ENCODE measurements at places on chromosomes 7 and 10.

DNA sequence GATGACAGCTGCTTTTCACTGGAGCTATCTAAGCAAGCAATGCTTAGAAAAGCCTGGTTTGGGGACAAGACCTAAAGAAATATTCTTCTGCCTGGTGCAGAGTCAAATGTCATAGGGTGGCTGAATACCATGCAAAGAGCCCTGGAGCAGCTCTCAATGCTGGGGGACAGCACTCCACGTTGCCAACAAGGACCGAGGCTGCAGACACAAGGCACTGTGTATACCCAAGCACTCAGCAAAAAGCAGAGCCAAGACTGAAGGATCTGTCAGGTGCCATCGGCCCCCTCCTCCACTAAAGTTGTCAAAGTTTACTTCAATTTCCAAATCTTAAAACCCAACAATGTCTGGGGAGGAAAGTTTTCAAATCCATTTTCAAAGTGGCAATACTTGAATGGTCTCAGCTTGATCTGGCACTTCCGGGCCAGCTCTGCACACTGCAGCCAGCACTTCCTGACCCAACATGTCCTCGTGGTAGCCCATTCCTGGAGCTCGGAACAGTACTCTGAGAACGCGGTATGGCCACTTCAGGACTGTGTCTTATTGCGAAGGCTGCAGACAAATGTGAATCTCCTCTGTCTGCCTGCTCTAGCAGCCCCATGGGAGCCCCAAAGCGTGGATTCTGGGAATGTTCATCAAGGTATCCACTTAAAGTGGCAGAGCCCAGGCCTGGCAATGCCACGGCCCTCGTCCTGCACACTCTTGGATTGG is 191.8 kb downstream of the TNS3 start:
- DNase-seq: no peak

DNA sequence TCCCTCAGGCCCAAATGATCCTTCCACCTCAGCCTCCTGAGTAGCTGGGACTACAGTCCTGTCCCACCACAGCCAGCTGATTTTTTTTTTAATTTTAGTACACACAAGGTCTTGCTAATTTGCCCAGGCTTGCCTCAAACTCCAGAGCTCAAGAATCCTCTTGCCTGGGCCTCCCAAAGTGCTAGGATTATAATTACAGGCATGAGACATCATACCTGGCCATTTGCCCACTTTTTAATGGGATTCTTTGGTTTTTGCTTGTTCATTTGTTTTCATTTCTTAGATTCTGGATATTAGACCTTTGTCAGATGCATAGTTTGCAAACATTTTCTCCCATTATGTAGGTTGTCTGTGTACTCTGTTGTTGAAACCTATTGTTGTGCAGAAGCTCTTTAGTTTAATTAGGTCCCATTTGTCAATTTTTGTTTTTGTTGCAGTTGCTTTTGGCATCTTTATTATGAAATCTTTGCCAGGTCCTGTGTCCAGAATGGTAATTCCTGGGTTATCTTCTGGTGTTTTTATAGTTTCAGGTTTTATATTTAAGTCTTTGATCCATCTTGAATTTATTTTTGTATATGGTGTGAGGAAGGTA is 95.2 kb downstream of the GLCCI1 start:
- DNase-seq: no peak

DNA sequence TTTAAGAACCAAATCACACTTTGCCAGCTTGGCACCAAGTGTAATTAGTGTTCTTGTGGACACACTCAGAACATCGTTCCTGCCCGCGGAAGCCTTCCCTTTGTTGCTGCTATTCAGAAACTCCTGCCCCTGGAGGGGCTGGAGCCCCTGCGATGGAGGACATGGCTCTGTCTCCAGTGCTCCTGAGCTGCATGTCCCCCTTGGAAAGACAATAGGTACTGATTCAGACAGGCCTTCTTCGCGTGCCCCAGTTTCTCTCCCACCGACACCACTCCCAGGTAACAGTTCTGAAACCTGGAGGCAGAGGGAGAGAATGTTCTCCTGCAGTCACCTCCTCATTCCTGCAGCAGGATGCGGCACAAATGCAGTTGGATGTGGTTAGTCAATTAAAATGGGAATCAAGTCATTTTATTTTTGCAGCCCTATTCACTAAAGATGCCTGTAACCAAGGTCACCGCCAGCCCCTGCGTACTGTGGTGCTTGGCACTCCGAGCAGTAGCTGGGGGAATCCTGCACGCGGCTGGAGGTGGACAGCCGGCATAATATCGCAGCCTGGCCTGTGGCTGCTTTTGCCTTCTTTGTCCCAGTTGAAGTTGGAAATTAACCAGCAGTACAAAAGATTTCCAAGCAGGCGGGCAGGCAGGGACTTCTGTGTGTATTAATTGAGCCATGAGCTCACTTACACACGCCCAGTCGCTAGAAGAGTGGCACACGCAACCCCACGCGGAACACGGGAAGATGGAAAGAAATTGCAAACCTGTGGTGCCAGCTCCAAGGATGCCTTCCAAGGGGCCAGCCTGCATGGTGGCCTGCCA is 205.7 kb downstream of the EBF3 start:
- DNase-seq: no peak

- no peak for DNase-seq
Observed at GRCh38 chr7:101824440-101824839, 7.0 kb downstream of the CUX1 start.

DNA sequence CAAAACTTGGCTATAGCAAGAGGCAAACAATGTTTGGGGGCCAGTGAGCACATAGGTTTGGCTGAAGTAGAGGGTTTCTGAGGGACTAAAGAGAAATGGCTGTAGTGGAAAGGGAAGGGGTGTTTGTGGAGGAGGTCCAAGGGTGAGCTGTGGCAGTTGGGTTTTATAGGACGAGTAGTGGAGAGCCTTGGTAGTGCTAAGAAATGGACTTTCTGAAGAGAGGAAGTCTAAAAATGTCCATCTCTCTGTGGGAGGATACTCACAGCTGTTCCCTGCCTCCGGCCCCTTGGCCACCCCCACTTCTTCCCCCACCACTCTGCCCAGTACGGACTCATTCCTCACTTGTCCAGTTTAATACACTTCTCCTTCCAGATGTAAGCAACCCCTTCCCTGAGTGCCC is 64.3 kb downstream of the ZNF22 start:
- DNase-seq: peak; percentile 46

DNA sequence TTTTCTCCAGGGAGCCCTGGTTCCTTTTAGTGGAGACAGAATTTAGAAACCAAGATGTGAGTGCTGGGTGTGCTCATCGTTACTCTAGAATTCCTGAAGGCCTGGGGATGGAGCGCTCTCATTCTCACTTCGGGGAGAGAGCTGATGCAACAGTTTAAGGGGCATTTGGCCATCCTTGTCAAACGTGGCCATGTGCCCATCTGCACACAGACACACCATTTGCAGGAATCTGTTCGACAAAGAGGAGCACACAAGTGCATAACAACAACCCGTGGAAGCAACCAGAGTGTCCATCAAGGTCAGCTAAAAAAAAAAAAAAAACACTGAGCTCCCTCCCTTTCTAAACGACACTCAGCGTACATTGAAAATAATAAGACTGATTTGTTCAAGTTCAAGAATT is 23.0 kb upstream of the RET start:
- no peak for DNase-seq

DNA sequence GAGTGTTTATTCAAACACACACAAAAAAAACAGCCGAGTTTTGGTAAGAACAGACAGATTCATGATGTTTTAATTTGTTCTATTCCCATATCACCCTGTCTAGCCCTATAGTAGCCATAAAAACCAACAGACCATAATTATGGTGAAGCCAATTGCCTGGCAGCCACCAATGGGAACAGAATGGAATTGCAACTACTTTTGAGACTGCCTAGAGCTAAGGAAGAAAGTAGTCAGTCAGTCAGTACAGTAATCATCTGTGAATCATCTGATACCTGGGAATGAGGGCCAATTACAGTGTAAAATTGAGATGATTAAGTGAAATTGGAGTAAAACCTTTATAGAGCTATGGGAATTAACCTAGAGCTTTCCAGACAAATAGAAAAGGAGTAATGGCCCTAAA is 952.7 kb upstream of the KCND2 start:
- no peak for DNase-seq

- no peak for DNase-seq
Observed at GRCh38 chr7:4286351-4286750, 395.7 kb upstream of the FOXK1 start.

DNA sequence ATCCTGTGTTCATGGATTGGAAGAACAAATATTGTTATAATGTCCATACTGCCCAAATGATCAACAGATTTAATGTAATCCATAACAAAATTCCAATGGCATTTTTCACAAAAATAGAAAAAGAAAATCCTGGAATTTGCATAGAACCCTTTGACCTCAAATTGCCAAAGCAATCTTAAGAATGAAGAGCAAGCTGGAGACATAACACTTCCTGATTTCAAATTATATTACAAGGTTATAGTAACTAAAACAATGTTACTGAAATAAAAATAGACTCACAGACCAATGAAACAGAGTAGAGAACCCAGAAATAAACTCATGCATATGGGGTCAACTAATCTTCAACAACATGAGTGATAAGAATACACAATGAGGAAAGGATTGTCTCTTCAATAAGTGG is 302.5 kb downstream of the PHTF2 start:
- no peak for DNase-seq

GRCh38 chr7:100965723-100966541 is 3.4 kb upstream of the MUC12 start:
- DNase-seq: peak; percentile 91

- peak; percentile 28 for DNase-seq
Observed at GRCh38 chr10:61271127-61271780, 181.9 kb downstream of the TMEM26 start.

DNA sequence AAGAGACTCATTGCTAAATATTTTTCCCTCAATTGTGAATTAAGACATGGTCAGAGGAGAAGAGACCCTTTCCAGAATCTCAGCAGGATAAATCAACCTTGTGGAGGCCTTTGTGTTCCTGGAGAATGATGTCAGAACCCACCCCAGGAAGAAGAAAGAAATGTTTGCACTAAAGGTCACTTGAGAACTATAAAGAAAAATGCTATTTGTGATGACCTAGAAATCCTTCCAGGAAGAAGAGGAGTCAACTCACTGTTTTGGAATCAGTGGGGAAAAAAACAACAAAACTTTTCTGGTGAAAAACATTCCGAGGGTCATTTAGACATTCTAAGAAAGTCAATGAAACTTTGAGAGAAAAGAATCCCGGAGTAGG is 129.1 kb upstream of the ANKRD1 start:
- no peak for DNase-seq

DNA sequence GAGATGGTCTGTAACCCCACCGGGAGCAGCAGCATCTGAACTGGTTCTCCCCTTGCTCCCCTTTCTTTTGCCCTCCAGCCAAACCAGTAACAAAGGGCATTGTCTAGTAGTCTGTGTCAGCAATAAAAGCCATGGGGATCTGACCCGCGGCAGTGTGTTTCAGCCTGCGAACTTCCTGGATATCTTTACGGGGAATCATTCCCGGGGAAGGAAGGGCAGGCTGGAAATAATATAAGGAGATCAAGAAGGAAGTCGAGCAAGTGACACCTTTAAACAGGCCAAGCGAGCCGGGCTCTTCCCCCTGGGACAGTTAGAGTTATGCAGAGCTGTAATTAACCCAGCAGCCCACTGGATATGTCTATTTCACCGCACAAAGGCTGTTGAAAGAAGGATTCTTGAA is 661.2 kb upstream of the GALNT17 start:
- DNase-seq: no peak

DNA sequence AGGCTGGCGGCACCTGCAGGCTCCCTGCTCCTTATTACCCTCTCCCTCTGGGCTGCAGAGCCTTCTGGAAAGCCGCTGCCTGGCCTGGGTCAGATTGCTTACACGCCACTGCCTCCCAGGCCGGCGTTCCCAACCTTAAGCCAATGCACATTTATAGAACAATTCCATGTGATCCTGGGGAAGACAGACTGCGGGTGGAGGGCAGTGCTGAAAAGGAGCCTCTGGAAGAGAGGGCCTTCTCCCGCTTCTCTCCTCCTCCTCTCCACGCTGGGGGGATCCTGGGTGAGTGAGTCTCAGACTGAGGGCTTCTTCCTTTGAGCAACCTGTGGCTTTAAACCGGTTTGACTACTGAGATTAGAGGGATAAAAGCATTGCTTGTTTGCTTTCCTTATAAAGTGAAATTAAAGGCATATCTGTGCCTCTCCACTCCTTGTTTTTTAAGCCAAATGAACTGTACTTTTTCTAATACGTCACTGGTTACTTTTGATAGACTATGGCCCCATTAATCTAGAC is 5.5 kb downstream of the TACC2 start:
- DNase-seq: no peak
